DMS153 (cell line): ENCODE measurements at places on chromosomes 16 and 17.

GRCh38 chr17:21742326-21742725 lies 50.0 kb downstream of the KCNJ18 start:
- no peak for DNase-seq

GRCh38 chr17:42116705-42117396 lies 4.3 kb downstream of the KAT2A start:
- DNase-seq, result peak; percentile 68

- no peak for DNase-seq
These were observed 34.8 kb upstream of the ACSM2B start for GRCh38 chr16:20610892-20611349.

DNA sequence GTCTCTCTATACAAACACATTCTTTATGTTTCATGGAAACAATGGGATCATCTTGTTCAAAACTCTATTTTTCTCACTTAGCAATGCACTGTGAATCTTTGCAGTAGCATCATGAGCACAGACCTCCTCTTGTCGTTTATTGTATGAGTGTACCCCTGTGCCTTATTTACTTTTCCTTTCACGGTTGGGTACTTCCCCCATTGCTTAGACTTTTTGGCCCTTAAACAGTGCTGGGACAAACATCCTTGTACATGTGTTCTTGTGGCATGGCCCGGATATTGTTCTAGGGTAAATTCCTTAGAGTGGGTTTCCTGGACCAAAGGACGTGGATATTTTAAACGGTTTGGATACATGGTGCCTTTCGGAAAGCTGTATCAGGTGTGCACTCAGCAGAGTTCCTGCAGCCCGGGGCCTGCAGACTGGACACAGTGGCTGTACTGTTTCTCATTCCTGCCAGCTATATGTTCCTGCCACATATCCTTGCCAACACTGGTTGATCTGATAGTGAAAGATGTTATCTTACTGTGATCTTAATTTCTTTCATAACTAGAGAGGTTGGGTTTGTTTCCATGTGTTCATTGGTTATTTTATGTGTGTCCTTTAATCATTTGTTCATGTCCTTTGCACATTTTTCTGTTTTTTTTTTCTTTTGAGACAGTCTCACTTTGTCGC lies 111.1 kb downstream of the OR1D5 start:
- no peak for DNase-seq

- DNase-seq, result no peak
These were observed 20.3 kb upstream of the CALB2 start for GRCh38 chr16:71338193-71338592.

- peak; percentile 29 for DNase-seq
These were observed 32.9 kb downstream of the SRCIN1 start for GRCh38 chr17:38572669-38573365.

DNA sequence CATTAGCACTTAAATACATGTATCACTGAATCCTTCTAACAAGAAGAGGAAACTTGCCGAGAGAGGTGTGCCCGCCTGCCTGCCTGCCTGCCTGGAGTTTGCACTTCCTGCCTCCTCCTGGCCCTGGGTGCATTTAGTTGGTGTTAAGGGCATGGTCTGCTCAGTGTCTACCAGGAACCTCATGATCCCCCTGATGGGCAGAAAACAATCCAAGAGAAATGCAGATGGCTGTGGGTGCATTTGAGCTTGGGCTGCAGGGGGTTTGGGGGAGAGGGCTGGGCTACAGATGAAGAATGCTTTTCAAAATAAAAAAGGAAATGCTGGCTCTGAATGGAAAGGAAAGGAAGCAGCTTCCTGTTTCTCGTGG lies 10.1 kb downstream of the KSR1 start:
- DNase-seq, result no peak

DNA sequence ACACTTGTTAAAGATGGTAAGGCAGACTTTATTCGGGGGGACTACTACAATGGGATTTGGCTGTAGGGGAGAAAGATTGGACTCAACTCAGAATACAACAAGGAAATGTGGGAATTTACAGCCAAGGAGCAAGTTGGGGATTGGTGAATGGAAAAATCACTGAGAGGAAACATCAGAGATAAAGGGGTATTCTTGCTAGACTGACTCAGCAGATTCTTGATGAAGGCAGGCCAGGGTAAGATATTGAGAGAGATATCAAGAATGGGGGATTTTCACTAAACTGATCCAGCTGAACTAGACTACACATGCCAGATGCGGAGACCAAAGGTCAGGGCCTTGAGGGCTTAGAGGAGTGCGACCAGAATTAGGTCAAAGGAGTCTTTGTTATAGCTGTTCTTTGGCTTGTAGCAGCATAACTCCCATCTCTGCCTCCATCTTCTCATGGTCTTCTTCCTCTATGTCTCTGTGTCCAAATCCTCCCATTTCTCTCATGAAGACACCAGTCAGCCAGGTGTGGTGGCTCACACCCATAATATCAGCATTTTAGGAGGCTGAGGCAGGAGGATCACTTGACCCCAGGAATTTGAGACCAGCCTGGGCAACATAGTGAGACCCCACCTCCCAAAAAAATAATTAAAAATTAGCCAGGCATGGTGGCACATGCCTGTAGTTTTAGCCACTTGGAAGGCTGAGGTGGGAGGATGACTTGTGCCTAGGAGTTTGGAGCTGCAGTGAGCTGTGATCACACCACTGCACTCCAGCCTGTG lies 17.3 kb downstream of the CHD9NB start:
- no peak for DNase-seq
